AG10803 (cell line): ENCODE measurements at places on chromosomes 3 and 15.

DNA sequence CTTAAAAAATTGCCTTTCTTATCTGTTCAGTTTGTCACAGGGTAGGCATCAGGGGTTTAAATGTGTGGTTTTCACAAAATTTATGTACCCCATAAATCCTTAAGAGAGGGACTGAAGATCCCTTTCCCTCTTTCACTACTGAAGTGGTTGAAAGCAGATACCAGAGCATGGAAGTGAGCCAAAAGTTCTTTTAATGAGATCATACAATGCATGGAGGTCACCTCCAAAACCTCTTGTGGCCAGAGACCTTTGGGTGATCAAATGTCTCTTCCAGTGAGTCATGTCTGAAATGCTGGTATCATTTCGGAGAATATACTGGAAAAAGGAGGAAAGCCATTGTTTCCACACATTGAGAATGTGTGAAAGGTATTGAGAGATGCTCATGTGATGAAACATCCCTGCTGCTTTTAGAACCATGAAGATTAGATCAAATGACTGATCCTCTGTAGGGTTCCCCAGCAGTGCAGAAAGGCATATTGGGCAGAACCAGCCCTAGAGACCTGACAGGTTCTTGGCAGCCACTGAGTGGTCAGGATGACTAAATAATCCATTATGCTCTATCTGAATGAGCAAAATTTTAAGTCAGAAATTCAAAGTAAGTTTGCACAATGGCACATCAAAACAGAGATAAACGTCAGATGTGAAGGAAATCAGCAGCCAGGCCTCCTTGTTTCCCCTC lies 165.8 kb upstream of the SLC2A2 start:
- DNase-seq = peak; percentile 74

GRCh38 chr3:127740136-127740915 lies 67.6 kb downstream of the ABTB1 start:
- DNase-seq = no peak

DNA sequence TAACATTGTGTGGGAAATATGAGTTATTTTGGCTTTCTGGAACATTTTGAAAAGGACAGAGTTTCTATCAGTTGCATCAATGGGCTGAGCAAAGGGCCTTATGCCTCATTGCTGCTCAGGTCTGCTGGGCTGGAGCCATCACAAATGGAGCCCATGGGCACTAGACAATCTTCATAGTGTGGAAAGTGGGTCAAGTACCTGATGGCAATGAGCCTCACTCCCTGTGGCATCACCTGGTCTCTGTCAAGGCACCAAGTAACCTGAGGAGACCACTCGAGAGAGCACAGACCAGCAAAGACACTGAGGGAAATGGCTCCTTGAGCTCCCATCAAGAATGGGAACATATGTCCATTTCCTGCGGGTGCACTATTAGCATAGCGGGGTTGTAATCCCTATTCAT lies 96.7 kb upstream of the PPP2R3A start:
- DNase-seq = no peak

DNA sequence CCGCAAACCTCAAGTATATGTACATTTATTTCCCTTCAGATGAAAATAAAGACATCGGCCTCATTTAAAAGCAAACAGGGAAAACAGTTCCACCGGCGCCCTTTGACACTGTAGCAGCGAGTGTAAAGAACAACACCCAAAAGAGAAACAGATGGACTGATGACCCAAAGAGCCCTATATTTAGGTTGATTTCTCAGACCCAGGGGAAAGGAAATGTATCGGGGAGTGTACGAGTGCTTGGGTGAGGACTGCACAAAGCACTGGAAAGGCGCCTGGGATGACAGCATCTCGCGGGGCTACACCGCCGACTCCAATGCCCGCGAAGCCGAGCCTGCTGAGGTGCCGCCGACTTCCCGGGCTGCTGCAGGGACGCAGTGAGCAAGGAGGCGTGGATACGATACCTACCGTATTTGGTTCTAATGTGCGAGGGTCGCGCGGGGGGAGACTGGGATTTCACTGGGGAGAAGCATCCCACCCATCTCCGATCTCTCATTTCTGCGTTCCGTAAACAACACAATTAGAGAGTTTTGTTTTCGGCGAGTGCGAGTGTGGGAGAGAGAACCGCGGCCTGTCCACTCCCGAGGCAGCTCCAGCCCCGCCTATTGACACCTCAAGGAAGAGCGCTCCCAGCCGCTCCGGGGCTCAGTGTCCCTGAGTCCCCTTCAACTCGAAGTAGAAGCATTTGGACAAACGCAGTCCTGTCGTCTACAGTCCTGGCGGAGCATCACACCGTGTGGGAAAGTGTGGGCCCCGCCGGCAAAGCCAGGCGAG lies 2.0 kb downstream of the MECOM start:
- no peak for DNase-seq

GRCh38 chr15:92669432-92669831 lies 13.9 kb upstream of the FAM174B start:
- no peak for DNase-seq

DNA sequence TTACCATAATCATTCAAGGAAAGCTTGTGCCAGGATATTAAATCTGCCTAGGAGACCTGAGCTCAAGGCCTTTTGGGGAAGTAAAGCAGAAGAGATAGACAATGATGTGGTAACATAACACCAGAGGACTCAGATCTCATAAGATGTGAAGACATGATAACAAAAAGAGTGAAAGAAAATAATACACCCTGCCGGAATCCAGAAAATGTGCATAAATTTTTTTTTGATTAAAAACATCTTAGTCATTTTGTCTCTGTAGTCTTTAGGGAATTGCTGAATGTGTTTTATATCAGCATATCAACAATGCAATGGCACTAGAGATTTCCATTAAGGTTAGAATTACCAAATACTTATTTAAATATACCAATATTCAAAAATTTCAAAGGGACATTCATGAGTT lies 326.8 kb upstream of the ROBO1 start:
- no peak for DNase-seq

GRCh38 chr15:86021281-86022264 lies 58.1 kb upstream of the AGBL1 start:
- DNase-seq = peak; percentile 23
